ENCODE measurements at places on chromosomes 4 and X.
A peak's percentile ranks its signal among the peaks of the same experiment; 100 is the strongest.

DNA sequence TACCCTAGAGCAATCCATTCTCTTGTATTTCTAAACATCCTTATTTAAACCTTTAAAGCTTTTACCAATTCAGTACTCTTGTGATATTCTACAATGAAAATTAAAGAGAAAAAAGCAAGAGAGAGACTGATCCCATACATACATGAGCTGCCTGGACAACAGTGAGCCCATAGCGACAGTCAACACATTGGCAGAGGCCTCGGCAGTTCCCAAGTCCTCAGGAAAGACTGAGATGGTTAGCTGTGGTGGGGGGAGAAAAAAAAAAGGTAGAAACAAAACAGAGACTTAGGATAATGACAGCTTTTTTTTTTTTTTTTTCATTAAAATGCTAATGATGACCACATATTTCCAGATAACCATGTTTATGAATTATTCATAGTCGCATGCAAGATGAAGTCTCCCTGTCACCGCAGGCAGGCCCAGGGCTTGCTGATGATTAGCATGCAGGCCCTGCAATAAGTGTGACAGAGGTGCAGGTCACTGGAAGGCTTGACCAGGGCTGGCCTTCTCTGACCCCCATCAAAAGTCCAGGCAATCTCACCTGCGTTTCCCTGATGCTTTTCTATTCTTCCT lies 148.8 kb downstream of the APBB2 start:
- no peak for DNase-seq

- no peak for DNase-seq
These were observed 166.4 kb downstream of the NSUN7 start for GRCh38 chr4:40916218-40916555.

DNA sequence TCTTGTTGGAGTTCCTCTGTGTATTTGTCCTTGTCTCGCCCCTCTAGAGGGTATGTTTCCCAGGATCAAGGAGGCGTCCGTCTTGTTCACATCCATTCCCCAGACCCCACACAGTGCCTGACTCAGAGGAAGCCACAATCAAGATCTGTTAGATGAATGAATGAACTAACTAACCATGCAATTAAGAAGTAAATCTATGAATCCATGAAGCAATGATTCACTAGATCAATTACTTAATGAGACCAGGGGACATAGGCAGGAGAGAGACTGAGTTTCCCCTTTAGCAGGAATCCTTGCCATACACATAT lies 11.9 kb downstream of the BLOC1S4 start:
- peak; percentile 8 for DNase-seq

- DNase-seq = no peak
These were observed 2614.2 kb downstream of the PCDH7 start for GRCh38 chr4:33334416-33334815.

DNA sequence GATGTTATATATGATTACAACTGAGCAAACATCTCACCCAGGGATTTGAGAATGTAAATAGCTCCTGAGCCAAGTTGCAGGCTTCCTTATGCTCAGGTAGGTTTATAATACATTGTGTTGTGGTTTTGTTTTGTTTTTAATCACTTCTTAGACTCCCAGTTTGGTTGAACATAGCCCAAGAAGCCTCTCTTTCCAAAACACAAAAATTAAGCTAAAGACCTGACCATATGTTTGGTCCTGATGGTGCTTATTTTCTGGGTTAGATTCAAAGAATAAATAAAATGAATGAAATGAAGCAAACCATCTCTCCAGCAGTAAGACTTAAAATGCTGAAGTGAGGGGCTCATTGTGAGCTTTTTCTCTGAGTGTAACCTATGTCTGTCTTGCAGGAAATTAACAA lies 93.5 kb downstream of the GRXCR1 start:
- no peak for DNase-seq

DNA sequence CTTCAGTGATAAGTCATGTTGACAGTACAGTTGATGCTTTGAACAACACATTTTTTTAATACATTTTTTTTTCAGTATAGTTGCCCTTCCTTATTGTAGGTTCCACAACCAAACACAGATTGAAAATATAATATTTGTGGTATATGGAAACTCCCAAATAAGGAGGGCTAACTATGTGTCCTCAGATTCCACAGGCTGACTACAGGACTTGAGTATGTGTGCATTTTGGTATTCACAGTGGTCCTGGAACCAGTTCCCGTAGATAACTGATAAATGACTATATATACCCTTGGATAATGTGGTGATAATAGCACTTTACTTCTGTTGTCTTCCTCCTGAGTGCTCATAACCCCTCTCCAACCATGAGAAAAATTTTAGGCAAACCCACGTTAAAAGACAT lies 111.6 kb upstream of the NUDT6 start:
- DNase-seq = no peak

- no peak for DNase-seq
These were observed 133.3 kb upstream of the PRPS2 start for GRCh38 chrX:12657881-12658280.

DNA sequence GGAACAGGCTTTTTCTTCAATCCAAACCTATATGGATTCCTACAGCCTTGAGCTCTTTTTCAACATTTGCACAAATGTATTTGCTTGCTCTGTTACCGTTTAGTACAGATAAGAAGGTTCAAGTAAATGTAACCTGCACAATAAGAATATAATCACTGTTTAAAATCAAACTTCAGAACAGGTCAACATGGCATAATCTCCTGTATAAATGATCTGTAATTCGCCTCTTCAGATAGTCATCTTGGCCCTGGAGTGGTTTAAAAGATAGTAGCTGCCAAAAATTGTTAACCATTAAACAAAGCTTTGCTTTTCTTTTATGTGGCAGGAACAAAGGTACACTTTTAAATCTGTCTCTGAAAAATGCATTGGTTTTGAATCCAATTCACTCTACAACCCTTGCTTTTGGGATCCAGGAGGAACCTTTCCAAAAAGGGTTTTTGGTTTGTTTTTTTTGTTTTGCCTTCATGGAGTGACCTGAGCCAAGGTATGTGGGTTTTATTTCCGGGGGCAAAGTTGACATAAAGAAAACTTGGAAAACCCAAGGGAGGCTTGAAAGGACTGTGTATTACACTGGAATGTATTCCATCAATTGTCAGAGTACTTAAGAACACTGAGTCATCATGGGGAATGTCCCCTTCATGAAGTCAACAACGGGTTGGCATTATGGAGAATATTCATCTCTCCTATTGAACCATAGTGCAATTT lies 210.4 kb upstream of the HCCS start:
- no peak for DNase-seq

- DNase-seq = no peak
These were observed 1.2 kb downstream of the PHF8 start for GRCh38 chrX:54043056-54043455.

DNA sequence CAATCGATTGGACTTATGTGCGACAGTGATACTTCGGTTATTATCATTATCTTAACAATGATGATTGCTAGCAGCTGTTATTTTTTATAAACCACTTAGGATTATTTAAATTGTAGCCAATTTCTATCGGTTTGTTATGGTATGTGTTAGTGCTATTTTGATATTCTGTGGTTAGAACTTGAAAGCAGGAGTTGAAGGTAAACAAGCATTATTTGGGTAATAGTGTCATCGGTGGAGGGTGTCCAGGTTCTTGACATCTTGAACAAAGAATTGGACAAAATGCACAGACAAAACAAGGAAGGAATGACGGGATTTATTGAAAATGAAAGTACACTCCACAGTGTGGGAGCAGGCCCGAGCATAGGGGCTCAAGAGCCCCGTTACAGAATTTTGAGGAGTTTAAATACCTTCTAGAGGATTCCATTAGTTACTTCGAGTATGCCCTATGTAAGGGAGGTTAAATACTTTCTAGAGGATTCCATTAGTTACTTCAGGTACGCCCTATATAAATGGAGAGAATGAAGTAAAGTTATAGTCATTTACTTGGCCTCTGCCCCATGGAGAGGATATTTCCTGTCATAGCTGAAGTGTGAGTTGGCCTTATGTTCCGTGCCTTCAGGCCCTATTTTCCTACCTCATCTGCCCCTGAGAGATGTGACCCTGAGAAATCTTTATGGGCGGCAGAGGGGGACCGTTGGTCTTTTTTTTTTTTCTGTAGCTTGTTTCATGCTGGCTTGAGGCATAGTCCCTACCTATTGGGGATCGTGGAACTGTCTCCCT lies 13.1 kb downstream of the MOB1B start:
- DNase-seq = no peak

GRCh38 chr4:72701987-72702819 lies 133.2 kb upstream of the ADAMTS3 start:
- peak; percentile 76 for DNase-seq
